Inflammatory macrophage treated with lipopolysaccharide for 1 hour (primary cell): ENCODE measurements at places on chromosomes 6 and 20.

DNA sequence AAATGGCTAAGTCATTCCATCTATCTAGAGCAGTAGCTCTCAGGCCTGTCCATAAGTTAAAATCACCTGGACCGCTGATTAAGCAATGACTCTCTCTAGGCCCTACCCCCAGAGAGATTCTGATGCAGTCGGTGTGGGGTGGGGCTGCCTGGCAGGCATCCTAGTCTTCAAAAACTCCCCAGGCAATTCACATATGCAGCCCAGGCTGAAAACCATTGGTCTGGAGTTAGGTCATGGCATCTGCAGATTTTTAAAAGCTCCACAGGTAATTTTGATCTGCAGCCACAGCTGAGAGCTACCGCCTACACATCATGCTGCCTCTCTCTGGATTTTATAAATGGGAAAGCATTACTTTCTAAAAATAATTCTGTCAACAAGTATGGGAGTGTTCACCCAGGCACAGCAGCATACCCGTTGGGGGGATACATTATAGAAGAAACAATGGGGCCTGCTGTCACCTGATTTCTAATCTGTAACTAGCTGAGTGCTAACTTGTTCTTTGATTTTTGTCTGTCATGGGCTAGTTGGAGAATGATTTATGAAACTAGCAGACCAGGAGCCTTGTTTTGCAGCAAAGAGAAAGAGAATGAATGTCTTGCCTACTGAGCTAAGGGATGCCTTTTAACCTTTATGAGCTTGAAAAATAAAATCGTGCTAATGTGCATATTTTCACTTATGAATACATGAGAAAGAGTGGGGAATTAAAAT is 44.1 kb upstream of the ATXN1 start:
- DNase-seq, result no peak

DNA sequence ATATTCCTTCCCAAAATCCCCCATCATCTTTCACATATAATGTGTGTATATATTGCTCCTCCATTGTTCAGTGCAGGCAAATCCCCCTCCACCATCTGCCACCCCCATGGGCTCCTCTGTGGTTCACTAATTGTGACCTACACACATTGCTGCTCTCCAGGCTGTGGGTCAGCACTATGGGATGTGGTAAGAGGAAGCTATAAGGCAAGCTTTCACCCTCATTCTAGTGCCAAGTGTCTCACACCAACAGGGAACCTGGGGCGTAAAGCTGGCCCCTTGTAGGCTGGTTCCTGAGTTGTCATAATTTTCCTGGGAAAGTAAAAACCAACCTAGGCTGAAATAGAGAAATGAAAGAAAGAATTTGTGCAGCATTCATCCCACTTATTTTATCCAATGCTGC is 16.8 kb downstream of the FKBP1A start:
- peak; percentile 84 for DNase-seq

DNA sequence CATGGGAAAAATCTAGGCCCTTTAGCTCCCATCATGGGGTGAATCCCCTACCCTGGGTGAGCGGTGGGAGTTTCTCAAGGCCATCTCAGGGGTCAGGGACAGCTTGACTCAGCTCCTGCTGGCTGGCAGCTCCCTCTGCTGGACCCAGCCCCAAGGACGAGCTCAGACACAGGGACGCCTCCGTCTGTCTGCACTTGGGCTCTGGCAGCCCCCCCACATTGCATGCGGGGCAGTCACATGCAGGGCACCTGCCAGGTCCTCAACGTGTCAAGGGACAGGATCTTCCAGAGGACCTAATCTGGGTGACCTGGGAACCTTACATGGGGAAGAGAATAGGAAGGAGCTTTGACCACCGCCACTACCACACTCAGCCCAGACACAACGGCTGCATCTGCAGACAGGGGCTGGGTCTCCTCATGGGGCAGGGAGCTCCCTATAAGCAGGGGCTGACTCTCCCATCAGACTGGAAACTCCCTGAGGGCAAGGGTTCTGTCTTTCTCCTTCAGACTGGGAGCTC is 173.4 kb downstream of the MRPL14 start:
- no peak for DNase-seq

GRCh38 chr6:42974919-42975505 is 4.0 kb downstream of the PEX6 start:
- no peak for DNase-seq

GRCh38 chr6:5506149-5506548 is 244.8 kb downstream of the FARS2 start:
- DNase-seq, result no peak

DNA sequence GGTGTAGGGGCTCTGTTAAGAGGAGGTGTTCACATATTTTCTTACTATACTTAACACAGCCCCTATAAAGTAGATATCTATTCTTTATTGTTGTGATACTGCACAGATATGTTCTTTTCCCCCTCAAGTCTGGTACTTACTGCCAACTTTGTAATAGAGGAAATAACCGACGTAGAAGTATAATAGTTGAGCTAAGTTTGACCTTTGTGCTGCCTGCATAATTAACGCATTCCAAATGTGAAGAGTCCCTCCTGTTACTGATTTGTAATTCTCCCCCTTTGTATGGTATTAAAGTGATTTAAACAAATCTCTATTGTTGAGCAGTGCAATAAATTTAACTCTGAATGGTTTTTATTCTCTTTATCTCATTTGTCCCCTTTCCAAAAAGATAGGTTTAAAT is 39.0 kb downstream of the PHF3 start:
- no peak for DNase-seq

- no peak for DNase-seq
These were observed 70.2 kb downstream of the CDH4 start for GRCh38 chr20:61322151-61322865.
